NCI-H345 (cell line): ENCODE measurements at places on chromosomes 1 and 21.

- DNase-seq = no peak
These were observed 27.7 kb downstream of the RPL5 start for GRCh38 chr1:92859400-92860039.

- no peak for DNase-seq
These were observed 18.7 kb upstream of the CD55 start for GRCh38 chr1:207302618-207303393.

DNA sequence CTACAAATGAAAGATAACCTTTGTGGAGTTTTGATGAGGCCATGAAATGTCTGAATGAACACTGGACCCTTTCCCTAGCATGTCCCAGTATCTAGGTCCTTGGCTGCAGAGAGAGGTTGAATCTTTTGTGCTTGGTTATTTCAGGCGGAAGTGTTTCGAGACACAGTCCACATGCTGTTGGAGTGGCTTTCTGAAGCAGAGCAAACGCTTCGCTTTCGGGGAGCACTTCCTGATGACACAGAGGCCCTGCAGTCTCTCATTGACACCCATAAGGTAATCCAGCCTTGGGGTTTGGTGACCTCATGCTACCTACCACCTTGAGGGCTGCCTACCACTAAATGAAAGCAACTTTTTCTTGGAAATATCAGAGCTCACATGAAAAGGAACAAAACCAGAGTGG lies 38.9 kb upstream of the BMP8A start:
- no peak for DNase-seq

- DNase-seq = no peak
These were observed 25.9 kb downstream of the IGFN1 start for GRCh38 chr1:201216395-201217085.

DNA sequence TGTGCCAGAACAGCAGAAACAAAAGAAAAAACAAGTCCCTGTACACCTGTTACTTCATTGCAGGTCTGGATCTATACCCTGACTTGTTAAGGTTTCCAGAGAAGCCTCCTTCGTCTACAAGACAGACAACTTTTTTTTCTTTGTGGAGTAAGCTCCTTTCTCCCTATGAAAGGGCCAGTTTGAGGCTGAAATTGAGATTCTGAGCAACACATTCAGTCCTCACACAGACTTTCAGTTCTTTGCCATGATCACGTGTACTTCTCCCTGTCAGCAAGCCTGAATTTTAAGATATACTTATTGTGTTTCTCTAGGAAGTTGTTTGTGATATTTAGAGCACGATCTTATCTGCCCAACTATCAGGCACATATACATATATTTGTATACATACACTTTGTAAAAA lies 374.0 kb downstream of the NTNG1 start:
- no peak for DNase-seq

GRCh38 chr21:45305836-45306235 lies 18.1 kb upstream of the POFUT2 start:
- no peak for DNase-seq

DNA sequence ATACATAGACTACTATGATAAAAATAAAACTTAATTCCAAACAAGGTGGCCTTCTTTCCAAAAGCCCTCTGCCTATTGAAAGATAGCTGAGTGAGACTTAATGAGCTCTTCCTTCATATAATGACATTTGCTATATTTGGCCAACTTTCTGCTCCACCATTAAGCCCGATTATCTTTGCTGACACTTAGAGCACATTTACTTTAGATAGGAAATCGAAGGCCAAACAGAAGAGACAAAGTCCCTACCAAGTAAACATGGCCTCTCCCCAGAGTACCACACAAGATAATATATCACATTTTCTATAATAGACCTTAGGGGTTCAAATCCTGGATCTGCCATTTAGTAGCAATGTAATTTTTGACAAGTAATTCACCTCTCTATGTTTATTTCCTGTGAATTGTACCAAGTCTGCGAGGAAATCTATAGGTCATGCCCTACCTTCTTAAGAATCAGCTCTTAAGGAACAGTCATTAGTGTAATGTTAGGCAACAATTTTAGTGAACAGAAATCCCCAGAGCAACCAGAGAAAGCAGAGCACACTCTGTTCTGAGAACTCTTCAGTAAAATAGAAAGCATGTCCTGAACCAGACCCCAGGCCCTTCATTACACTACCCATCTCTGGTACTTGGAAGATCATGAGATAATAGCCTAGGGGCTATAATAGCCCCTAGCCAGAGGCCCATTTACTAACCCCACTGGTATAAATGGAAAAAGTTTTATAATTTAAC lies 17.3 kb upstream of the COA6 start:
- no peak for DNase-seq

DNA sequence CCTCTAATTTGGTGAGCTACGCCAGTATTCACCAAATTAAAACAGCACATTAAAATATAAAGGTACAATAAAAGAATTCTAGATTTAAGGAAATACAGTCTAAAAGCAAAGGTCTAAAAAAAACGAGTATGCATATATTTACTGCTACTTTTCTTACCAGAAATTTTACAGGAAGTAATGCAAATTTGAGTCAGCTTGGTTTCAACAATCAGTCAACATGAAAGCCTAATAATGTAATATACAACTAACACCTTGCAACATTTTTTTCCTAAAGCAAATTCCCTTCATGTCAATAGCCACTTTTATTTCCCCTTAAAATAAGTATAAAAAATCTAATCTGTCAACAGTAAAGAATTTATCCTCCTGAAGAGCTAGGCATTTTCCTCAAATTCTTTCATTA lies 11.9 kb downstream of the PTP4A2 start:
- DNase-seq = no peak

GRCh38 chr1:93549811-93550210 lies 101.9 kb downstream of the FNBP1L start:
- no peak for DNase-seq

GRCh38 chr1:20202166-20202565 lies 15.8 kb upstream of the PLA2G2C start:
- DNase-seq = no peak

DNA sequence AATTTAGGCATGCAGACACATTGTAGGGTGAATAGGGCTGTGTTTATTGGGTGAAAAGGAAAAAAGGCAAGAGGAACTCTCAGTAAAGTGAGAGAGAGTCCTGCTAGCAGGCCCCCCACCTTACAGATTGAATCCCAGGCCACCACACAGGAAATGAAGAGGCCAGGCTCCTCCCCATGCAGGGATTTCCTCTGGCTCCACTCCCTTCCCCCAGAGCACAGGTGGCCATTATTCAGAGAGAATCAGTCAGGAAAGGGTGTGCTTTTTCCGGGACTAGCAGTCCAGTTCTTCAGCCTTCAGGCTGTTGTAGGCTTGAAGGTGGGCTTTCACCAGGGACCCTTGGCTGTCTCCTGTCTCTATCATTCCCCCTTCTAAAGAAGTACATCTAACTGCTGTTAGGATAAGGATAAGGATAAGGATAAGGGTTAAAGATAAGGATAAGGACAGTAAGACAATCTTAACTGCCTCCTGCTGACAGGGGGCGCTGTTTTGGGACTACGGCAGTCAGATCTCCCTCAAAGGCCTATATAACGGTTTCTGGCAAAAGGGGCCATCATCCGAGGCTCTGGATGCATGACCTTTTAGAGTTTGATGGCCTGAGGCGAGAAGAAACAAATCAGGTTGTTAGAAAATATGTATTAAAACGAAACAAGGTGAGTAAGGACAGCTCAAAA lies 26.3 kb downstream of the ZNF648 start:
- no peak for DNase-seq

DNA sequence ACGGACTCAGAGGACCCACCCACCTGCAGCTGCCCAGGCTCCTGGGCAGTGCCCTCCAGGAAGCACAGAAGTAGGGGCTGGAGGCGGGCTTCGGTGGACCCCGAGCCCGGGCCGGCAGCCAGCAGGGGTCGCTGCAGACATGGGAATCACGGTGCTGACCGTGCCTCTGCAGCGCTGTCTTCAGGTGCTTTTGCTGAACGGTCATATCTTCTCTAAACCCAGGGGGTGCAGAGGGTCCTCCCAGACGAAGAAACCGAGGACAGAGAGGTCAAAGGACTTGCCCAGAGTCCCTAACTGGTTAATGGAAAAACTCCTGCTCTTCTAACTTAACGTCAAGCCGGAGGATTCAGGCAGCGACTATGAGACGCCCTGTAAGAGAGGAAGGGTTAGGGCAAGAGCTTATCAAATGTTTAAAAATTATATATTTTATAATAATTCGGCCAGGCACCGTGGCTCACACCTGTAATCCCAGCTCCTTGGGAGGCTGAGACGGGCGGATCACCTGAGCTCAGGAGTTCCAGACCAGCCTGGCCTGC lies 21.5 kb upstream of the LEFTY2 start:
- no peak for DNase-seq

GRCh38 chr1:155061381-155062150 lies 2.0 kb upstream of the EFNA4 start:
- peak; percentile 98 for DNase-seq

GRCh38 chr1:33410091-33410701 lies 20.7 kb downstream of the PHC2 start:
- no peak for DNase-seq

DNA sequence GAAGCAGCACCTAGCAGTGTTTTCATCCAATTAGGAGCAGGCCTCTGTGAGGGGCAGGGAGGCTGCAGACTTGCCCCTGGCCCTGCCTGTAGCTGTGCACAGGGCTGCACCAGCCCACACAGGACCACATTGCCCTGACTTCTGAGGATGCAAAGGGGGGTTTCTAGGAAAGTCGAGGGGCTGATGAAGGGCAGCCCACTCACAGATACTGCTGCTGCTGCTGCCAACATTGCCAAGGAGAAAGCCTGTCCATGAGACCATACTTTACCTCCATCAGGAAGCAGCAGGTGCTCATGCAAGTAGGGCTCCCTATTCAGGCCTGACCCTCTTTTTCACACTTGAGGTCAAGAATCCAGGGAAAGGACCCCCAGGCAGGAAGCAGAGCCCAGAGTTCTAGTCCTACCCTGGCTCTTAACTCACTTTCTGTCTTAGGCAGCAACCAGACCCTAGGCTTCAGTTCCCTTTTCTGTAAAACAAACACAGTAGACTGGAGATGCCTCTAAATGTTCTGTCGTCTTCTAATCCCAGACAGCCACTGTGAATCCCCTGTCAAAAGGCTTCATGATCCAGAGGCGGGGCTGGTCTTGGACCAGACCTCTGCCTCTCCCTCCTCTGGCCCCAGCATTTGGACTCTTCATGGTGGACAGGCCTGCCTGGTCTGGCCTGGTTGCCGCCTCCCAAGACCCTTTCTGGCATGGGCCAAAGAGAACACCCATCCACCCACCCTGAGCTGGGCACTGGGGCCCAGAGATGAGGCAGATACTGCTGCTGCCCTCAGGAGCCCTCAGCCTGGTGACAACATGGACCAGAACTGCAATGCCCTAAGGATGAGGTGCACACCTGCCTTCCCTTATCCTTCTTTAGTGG lies 120.2 kb downstream of the GLIS1 start:
- DNase-seq = no peak

DNA sequence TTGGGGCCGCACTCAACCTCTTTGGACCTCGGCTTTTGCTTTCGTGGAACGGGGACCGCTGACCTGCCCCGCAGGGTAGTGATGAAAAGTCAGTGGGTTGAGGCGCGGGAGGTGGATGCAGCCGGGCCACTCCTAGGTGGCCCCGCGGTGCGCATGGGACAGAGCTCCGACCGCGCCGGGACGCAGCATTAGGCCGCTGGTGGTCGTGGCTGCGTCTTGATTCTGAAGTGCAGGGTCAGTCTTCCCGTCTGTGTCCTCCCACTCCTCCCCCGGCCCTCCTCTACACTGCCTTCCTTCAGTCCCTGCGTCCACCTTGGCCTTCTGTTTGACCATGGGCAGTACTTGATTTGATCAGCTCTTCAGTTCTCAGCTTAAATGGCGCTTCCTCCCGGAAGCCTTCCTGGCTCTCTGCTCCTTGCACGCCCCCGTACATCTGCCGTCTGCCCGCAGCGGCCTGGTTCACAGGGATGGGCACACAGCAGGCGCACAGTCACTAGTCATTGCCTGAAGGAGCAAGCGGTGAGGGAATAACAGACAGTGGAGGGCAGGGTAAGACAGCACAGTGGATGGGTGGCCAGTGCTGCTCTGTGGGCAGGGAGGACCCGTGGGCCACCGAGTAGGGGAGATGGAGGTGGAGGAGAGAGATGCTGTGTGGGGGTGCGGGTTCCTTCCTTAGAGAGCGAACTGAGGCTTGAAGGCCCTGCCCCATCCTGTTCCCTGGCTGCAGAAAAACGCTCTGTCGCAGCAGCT lies 633 bp downstream of the THEMIS2 start:
- DNase-seq = no peak

DNA sequence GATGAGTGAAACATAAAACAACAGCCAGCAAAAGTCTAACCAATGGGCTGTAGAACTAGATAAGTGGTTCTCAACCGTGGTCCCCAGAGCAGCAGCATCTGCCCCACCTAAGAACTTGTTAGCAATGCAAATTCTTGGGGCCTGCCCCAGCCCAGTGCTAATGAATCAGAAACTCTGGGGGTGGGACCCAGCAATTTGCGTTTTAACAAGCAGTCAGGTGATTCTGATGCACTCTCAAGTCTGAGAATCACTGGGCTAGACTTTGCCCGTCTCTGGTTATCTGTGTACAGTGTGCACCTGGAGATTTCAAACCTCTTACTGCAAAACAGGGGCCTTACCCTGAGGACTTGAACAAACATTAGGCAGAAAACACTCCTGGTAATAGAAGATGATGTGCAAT lies 66.5 kb downstream of the PLXNA2 start:
- peak; percentile 88 for DNase-seq

DNA sequence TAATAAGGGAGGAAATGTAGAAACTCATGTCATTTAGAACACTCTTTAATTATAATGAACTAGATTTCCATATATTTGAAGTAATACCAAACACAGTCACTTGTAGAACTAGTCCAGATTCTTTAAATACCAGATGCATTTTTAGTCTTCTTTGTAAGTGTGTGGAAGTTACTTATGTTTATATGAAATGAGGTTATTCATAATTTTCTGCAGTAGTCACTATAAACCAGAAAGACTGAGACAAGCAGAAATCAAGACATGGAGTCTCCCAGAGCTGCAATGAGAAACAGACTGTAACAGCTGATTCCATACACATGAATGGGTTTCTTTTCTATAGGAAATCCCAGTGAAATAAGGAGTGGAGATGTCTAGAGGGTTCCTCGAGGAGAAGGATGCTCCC lies 216.6 kb upstream of the ZP4 start:
- DNase-seq = no peak

DNA sequence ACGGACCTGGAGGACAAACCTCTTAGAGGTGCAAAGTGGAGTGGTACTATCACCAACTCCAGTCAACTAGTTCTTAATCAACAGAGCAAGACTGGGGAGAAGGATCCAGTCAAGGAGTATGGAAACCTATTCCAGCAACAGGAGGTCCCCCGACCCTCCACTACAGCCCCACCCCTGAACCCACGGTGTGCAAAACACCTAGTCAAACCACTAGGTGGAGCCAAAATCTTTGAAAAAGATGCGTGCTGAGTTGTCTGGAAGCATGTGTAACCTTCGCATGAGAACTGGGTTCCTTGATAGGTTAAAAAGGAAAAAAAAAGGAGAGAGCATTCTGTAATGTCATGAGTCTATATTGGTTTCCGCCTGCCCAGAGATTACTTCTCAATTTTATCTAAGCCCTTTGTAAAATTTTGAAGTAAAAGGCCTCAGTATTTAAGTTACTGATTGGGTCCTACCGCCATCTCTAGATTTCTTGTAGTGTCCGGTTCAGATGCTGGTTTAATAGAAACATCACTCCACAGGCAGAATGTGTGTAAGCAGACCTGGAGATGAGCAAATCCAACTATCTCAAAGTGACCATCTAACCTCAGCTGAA lies 81.9 kb upstream of the HAO2 start:
- DNase-seq = peak; percentile 57
